Breast epithelium (tissue), 4 donors: ENCODE measurements at places on chromosomes 4 and X.

- no peak for DNase-seq
Measured at GRCh38 chr4:87050596-87050995, 115.8 kb downstream of the AFF1 start.

DNA sequence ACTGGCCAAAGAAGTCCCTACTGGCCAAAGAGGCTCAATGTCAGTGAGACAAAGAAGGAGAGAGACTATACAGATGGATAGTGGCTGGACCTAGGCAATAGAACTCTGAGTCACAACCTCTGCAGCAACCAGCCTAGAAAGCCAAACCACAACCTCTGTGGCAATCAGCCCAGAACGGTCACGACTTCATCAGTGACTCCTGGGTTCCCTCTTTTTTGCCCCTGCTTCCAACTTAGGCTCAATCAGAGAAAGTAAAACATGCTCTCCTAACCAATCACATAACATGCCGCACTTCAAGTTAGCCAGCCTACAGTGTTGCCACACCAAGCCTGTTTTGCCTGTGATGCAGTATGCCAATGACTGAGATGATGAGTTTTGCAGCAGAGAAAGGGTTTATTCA is 203.4 kb downstream of the ANAPC10 start:
- DNase-seq: no peak

- no peak for DNase-seq
Measured at GRCh38 chr4:177427192-177427591, 15.0 kb downstream of the AGA start.

GRCh38 chr4:155818639-155819038 is 47.4 kb downstream of the ASIC5 start:
- DNase-seq: no peak

DNA sequence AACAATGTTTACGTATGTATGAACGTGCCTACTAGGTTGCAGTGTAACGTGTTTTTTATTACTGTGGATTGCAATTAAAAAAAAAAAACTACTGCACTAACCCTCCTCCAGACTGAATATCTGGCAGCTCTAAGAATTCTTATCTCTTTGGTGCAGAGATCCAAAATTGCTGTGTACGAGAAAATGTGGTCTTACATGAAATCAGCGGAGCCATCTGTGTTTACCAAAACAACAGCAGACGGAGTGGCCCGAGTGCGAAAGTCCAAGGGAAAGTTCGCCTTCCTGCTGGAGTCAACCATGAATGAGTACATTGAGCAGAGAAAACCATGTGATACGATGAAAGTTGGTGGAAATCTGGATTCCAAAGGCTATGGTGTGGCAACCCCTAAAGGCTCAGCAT is 268.1 kb downstream of the THOC2 start:
- DNase-seq: no peak

- no peak for DNase-seq
Measured at GRCh38 chrX:113950081-113950678, 633.7 kb upstream of the HTR2C start.

DNA sequence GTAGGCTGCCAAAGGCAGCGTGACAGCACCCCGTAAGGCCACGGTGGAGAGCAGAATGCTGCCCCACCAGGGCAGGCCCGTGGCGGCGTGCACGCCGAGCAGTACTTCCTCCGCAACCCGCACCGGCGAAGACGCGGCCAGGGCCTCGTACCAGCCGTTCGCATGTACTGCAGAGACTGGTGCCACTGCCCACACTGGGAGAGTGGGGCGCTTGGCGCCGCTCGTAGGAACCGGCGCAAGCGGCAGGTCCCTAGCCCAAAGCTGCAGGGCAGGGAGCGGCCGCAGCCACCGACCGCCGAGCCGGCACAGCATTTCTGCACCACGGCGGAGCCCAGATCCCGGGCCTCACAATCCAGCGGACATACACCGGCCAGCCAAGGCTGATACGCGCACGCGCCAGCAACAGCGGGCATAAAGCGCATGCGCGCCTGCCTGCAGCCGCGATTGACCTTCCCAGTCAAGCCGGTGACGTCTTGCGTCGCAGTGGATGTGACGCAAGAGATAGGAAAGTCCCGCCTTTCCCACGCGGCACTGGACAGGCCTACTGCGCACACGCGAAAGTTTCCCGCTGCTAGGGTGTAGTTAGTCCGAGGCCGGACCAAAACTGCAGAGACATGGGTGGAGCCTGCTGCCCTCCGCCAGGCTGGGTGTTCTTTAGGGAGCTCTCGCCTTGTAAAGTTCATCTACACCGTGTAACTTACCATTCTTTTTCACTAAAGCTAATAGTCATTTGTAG is at the start of gene COX18:
Gene COX18, minus strand, starts transcription at position 379 of the 736 bp plus-strand sequence. Its CDS starts 67 bp downstream, at position 312.
- DNase-seq: peak; percentile 95

- no peak for DNase-seq
Measured at GRCh38 chr4:77147079-77147782, 9.8 kb upstream of the CCNG2 start.

DNA sequence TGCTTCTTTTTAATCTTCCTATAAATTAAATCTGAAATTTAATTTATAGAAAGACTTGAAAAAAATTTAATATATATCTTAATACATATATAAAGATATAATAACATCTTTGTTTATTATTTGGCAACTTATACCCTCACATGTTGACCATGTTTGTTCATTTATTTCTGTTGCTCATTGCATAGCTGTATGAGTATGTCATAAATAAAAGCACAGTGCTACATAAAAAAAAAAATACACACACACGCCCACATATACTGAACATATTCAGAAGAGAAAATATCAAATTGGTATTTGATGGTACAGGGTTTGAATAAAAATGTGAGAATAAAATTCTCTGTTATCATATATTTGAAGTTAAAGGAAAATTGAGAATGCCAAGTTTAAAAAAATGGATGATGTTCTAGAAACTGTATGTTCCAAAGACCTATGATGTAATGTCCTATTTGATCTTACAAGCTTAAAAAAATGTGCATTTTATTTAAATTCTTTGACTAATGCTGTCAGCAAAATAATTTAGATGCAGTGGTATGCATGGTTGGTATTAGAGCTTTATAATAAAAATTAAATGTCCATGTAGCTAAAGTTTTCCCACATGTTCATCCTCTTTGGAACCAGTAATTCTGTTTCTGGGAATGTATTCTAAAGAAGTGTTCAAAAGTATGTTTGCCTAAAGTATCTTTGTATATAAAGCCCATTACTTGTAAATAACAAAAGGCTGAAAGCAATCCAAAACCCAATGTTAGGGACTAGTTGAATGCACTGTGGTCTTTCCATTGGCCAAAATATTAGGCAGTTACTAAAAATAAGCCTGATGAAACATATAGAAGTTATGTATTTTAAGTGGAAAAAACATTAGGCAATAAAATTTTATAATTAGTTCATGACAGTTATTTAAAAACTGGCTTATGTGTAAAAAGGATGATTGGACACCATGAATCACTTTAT is 12.9 kb downstream of the TMEM184C start:
- DNase-seq: no peak

DNA sequence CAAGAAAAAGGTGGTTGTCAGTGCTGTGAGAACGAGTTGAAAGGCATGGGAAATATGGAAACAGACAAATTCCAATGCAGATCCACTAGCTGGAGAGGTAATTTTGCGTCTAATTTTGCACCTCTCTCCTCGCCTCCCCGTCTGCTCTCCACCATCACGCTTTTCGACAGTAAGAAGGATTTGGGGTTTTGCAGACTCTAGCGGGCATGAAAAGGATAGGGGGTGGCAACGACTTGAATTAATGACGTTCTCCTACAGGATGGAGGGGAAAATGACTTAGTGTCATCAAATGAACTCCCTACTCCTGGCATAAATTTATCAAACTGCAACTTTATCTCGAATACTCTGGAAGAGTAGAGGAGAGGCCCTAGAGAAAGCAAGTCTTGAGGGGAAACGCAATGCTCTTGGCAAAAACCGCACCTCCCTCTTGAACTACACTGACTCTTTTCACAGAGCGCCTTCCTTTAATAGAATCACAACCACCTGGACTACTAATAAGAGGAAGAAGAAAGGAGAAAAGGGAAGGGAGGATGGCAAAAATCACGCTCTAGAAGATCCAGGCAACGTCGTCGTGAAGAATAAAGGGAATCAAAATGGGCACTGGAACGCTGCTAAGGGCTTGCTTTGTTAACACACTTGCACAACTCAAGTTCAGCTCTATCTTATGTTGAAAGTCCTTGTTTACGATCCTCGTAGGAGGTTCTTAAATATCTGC is 871 bp upstream of the SLITRK2 start:
- DNase-seq: no peak

DNA sequence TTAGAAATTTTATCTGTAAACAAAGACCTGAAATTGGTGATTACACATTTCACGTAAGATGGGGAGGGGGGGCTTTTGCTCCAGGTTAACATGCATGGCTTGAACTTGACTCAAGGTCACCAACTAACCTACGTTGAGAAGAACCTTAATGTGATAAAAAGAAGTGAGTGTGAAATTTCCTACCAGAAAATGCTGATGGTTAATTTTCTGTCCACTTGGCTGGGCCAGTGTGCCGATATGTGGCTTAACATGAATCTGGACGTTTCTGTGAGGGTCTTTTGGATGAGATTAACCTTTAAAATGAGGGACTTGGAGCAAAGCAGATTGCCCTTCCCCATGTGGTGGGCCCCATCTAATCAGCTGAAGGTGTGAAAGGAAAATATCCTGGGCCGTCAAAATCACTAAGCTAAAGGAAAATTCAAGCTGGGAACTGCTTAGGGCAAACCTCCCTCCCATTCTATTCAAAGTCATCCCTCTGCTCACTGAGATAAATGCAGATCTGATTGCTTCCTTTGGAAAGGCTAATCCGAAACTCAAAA is 107.3 kb upstream of the ENPP6 start:
- DNase-seq: no peak

DNA sequence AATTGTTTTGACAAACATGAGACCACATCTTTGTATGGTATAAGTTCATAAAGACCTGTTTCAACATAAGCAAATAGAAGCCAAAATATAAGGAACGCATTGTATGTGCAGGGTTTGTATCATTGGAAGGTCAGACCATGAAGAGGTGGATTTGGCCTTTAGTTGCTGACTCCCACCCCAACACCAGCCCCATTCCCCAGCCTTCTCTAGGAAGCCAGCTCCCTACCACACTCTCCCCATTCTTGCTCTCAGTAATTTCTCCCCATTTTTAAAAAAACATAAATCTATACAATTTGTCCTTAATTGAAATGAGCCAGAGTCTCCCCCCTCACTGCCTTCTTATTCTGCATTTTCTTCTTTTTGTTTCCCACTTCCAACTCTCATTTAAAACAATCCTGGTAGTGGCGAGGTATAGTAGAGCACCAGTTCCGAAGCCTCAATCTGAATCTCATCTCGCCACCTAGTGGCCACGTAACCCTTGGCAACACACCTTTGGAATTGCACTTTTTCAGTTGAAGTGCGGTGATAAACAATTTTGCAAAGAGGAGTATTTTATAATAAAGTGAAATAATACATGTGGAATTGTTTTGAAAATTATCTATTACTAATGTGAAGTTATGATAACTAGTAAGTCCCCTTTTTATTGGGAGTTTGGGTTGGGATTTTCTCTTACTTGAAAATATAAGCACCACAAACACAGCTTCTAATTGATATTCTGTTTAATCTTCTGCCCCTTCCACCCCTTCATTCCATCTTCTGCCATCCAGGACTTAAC is 126.6 kb downstream of the ASB9 start:
- peak; percentile 51 for DNase-seq

- DNase-seq: no peak
Measured at GRCh38 chr4:129138810-129139496, 43.0 kb downstream of the C4orf33 start.

- DNase-seq: no peak
Measured at GRCh38 chr4:159343116-159343515, 240.2 kb downstream of the RAPGEF2 start.

DNA sequence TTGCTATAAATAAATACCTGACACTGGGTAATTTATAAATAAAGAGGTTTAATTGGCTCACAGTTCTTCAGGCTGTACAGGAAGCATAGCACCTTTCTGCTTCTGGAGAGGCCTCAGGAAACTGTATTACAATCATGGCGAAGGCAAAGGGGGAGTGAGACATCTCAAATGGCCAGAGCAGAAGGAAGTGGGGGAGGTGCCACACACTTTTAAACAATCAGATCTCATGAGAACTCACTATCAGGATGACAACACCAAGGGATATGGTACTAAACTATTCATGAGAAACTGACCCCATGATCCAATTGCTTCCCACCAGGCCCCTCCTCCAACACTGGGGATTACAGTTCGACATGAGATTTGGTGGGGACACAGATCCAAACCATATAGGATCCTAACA is 11.7 kb upstream of the TCEAL9 start:
- DNase-seq: no peak

DNA sequence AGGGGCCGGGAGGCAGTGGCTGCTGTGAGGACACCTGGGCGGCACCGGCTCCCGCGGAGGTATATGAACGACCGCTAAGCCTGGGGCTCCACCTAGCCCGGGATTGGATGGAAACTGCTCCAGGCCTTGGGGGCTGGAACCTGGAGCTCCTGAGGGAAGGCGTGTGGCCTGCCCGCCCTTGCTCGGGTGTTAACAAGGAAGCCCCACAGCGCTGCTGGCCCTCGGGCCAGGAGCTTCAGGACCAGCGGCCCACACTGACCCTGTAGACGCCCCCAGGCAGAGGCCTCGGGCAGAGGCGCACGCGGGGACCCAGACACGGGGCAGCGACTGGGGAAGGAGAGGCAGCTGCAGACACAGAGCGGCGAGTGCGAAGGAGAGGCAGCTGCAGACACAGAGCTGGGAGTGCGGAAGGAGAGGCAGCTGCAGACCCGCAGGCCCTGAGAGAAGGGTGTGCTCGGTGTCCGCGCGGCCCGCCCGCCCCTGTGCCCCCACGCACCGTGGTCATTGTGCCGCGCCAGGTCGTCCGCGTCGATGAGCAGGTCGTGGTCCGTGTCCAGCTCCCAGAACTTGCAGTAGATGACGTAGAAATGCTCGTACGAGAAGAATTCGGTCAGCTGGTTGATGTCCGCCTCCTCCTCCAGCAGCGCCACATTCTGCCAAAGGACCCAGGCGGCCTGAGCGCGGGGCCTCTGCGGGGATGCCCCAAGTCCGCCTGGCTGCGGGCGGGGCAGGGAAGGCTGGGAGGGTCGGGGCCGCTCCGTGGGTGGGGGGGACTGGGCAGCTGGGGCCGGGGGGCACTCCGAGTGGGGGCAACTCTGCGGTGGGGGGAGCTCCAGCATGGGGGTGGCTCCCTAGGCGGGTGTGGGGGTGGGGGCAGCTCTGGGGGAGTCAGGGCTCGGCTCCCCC is 26.7 kb upstream of the GTPBP6 start:
- no peak for DNase-seq

DNA sequence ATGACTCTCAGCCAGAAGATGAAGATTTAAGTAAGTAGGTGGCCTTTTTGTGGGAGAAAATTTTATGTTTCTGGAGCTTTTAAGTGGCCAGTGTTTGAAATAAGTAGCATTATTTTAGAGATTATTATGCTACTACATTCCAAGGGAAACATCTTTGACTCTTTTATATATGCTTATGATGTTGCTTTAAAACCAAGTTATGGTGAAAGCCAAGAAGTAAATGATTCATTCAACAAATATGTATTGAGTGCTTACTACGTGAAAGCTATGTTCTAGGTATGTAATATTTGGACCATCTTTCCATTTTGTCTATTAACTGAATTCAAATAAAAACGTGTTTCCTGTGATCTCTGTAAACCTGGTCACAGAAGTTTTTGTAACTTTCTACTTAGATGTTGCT is 58.3 kb downstream of the ZFX start:
- DNase-seq: no peak
